GM12891 (cell line): ENCODE measurements at places on chromosomes 2 and 18.

DNA sequence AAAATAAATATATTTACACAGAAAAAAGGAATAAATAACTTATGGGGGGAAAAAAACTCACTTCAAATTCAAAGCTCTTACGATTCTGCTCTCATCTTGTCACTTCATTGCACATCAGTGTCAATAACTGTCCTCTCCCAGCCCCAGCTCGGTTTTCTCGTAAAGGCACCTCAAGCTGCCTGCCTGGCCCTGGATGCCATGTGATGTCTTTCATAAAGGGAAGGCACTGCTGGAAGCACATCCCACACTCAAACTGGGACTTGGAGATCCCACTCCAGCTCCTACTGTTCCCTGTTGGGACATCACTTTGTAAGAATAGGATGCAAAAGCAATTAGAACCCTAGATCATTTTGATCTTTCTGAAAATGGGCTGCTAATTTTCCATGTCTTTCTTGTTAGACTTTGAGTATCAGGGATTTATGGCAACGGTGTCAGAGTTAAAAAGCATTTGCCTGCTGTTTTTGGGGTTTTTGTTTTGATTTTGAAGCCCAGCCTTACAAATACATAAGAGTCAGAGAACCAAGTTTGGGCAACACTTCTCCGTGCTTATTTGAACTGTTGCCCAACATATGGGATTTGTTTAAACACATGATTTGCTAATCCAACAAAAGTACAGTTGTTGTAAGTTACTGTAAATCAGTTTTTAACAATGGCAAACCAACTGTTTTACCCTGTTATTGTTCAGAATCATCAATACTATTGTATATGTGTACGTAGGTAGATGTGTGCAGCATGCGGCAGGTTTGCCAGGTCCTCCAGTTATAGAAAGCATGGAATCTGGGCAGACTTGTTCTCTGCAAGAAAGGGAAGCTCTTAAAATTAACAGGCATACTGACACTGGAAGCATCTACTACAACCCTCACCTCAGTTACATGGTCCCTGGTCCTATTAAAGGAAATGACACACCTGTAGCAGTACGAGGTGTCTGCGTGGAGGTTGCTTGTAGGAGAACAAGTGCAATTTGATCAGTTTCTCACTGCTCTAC, 20.6 kb downstream of the SERTAD2 start:
- DNase-seq = no peak

GRCh38 chr18:50816419-50817166, 3.2 kb downstream of the MRO start:
- no peak for DNase-seq

DNA sequence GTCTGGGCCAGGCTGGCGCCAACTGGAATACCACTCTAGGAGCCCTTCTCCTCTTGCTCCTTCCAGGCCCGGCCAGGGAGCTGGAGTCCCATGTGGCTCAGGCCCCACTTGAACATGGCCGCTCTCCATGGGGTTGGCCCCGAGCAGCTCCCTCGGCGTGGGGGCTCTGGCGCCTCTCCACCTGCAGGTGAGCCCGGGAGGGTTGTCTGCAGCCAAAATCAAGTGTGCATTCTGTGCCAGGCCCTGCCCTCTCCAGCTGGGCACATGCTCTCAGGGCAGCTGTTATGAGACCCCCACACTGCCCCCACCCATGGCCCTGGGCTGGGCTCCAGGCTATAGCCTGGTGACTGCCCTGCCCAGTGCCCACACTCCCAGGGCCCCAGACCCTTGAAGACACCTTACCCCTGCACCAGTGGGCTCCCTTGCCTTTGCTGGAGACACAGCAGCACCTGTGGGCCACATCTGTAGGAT, 45.8 kb upstream of the HS6ST1 start:
- DNase-seq = no peak

DNA sequence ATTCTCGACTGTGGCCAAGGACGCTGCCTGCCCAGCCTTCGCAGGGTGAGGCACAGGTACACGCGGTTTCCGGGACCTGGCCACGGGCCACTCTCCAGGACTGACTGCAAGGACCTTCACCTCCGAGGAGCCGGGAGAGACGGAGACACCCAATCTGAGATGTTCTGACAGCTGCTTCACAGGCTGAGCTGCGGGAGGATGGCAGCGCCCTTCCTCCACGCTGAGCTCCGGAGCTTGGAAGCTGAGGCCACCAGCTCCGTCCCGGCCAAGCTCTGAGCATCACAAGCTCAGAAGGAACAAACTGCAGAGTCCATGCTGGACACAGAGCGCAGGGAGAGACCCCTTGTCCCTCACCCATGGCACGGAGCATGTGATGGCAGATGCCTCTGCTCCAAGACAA, 71.1 kb upstream of the CTDP1 start:
- no peak for DNase-seq

DNA sequence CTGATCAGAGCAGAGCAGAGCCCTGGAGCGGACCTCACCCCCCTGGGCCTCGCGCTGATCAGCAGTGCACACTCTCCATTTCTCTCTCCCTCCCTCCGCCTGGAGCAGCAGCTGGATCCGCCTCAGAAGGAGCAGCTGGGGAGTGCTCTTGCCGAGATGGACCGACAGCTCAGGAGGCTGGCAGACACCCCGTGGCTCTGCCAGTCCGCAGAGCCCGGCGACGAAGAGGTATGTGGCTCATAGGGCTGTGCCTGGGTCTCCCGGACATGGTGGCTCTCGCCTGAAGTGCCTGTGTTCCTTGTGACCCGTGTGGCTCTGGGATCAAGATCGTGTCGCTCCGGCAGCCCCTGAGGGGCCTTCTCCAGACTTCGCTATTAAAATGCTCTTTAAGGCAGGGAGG, 102.5 kb downstream of the USP40 start:
- DNase-seq = no peak

DNA sequence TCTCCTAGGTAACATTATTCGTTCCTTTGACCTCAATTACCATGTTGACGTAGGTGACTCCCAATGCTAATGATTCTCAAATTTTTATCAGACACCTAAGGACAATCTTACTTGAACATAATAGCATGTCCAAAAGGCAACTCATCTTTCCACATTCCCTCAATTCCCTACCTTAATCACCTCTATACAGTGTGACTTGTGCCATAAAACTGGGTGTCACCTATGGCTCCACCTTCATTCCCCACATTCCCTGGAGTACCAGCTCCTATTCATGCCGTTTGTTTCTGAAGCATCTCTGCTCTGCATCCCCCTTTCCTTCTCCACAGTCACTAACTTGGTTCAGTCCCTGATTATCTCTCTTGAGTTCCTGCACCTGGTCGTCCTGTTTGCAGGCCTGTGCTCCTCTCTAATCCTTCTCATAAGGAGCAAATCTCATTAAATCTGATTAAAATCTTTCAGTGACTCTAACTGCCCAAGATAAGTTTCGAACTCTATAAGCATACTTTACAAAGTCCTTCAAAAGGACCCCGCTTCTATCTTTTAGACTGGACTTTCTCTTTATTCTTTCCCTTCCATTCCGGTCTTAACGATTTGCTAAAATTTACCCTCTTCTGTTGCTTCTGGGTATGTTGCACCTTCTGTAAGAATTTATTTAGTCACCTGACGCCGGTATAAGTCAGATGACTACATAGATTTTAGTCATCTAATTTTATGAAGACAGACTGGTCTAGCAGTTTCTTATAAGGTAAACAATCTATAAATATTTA, 128.7 kb downstream of the OSBPL1A start:
- no peak for DNase-seq

- DNase-seq = no peak
These were observed 22.6 kb upstream of the PELI1 start for GRCh38 chr2:64166637-64167420.

DNA sequence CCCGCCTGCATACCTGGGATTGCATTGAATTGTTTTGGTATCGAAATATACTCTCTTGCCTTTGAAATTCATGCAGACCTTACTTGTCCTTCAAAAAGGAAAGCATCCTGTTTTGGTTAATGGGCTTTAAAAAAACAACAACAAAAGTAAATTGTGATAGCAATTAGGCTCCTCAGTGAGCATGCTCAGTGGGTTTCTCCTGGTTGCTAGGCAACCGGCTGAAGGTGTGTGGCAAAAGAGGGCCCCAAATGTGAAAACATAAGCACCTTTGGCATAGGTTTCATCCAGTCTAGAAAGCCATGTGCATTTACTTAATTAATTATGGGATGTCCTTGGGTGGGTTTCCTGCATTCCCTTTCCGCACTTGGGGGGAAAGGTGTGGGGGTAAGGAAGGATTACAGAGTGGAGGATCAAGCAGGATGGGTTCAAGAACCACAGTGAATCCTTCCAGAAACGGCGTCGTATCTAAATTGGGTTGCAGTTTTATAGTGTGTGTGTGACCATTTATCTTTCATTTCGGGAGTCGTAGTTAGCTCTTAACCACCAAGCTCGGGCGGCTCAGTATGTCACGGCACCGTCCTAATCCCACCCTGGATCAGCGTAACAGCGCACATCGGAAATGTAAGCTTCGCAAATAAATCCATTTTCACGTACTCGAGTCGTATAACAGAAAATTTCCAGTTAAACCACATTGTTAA, 274.9 kb upstream of the TCF4 start:
- DNase-seq = no peak

DNA sequence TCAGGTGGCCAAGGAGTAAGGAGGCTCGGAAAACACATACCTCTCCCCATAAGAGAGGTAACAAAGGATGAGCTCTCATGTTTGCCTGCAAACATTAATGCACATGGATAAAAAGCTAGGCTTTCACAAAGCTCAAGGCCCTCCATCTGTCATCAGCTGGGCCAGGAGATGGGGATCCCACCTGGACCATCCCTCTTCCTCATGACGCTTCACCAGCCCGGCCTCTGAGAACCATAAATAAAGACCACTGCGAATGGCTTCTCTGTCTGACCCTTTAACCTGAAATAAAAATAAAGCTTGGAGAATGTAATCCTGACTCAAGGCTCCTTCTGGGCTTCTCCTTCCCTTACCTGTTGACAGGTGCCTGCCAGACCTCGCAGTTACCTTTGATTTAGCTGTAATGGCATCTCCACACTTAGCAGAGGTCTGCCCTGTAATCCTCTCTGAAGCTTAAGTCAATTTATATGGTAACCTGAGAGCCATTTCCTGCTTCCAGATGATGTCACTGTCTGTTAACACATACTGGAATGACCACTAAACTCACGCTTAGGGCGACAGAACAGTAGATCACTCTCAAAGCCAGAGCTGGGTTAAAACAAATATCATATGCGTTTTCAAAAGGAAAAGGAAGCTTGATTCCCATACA, 29.3 kb upstream of the FOXI3 start:
- no peak for DNase-seq

GRCh38 chr2:217928324-217929181, 74.2 kb downstream of the TNS1 start:
- no peak for DNase-seq

DNA sequence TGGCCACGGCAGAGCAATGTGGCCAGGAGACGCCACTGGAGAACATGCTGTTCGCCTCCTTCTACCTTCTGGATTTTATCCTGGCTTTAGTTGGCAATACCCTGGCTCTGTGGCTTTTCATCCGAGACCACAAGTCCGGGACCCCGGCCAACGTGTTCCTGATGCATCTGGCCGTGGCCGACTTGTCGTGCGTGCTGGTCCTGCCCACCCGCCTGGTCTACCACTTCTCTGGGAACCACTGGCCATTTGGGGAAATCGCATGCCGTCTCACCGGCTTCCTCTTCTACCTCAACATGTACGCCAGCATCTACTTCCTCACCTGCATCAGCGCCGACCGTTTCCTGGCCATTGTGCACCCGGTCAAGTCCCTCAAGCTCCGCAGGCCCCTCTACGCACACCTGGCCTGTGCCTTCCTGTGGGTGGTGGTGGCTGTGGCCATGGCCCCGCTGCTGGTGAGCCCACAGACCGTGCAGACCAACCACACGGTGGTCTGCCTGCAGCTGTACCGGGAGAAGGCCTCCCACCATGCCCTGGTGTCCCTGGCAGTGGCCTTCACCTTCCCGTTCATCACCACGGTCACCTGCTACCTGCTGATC, 4.9 kb downstream of the GPR17 start:
- DNase-seq = no peak

GRCh38 chr2:65452150-65452895, 19.9 kb upstream of the SPRED2 start:
- no peak for DNase-seq

DNA sequence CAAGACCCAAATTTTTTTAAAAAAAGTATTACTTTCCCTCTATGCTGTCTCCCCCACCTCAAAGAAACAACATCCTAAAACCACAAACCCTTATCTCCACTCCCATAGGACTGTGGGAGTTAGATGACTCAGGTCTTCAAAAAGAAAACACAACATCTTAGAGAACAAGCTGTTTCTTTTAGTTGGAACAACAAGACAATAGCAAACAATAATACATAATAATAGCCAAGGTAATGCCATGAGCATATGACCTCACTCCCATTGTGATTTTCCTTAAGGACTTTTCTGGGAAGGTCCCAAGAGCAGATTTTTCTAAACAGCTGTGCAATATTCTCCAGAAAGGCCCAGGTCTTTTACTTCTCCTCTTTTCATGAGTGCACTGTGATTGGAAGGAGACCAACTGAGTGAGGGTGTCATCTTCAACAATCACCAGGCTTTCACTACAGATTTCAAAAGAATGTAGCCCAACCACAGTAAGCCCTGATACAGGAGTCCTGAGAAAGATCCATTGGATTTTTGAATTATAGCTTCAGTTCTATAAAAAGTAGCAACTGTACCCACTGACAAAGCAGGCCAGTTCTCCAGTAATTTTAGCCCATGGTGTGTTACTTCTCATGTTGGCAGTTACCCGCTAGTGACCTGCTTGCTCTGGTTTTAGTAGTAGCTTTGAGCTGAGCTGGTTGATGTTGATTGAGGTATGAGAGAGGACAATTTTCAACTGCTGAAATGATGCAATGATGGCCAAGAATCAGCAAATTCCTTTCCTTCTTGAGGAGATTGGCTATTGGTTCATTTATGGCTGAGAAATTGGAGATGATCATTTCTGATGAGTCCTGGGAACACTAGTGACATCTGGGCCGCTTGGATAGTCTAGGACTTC, 144.5 kb upstream of the TCF4 start:
- no peak for DNase-seq

DNA sequence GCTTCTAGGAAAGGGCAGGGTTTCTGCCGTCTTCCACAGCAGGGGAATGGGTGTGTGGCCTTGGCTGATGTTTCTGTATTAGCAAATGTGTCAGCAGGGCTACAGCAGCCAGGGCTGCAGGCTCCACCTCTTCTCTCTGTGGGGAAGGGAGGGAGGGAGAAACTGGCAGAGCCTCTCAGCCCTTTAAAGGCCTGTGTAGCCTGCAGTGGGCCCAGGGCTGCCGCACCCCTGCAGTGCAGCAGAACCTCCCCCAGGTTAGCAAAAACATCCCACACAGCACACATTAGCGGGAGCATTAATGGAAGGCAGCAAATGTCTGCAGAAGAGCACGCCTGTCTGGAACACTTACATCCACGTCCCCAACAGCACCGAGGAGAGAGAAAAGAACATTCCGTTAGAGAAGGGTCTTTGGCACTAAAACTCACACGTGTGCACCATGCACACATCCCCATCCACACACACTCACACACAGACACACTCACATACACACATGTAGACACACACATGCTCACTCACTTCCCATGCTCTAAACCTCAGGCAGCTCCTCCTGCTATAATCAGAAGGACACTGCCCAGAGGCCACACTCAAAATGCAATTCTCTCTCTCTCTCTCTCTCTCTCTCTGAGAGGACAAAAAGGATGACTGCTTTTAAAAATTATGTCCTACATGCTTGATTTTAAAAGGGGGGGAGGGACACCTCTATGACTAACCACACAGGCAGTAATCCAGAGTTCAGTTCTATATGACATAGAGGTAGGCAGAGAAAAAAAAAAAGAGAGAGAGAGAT, 24.1 kb downstream of the MRPL35 start:
- no peak for DNase-seq

GRCh38 chr2:152611458-152612231, 105.6 kb downstream of the PRPF40A start:
- DNase-seq = no peak

- DNase-seq = peak; percentile 48
These were observed at the start of gene MARCHF4 for GRCh38 chr2:216371721-216372702. Gene MARCHF4, minus strand, starts transcription at chr2:216372483. Its CDS starts 2,223 bp downstream, at chr2:216370260.

GRCh38 chr2:31324016-31324633, 90.2 kb downstream of the EHD3 start:
- DNase-seq = no peak
